ENCODE measurements at places on chromosomes 3 and 15. TPM values are rescaled to one million over a fixed set of nuclear protein-coding genes. Genes with fewer than 3 reads are reported as not detected.

DNA sequence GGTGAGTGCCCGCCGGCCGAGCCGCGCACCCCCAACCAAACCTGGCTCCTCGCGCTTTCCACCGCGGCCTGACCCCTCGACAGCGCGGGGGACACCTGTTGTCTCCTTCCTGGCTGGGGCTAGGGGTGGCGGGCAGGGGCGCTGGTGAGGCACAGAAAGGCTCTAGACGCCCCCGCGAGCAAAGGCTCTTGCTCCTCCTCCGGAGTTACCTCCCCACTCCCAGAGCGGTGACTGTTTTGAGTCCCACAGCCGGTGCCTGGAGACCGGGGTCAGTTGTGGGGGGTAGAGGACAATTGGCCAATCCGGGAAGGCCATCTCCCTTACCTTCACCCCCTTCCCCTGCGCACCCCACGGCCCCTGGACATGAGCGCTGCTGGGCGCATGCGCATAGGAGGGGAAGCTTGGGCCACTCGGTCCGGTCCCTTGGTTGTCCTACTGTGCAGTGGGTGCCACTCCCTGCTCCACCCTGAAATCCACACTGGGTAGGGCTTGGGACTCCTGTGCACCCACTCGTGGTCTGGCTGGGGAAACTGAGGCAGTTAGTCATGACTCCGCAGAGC, 554 bp downstream of the CHST13 start:
- no peaks in the 10 kb centered on the region for H3K36me3 ChIP-seq
- no peak overlapping the region for H3K27ac ChIP-seq
- peak; percentile 64 for DNase-seq
- H3K4me1 ChIP-seq = peaks cover 12% of the 10 kb centered on the region
- H3K27me3 ChIP-seq = peaks cover 15% of the 10 kb centered on the region

DNA sequence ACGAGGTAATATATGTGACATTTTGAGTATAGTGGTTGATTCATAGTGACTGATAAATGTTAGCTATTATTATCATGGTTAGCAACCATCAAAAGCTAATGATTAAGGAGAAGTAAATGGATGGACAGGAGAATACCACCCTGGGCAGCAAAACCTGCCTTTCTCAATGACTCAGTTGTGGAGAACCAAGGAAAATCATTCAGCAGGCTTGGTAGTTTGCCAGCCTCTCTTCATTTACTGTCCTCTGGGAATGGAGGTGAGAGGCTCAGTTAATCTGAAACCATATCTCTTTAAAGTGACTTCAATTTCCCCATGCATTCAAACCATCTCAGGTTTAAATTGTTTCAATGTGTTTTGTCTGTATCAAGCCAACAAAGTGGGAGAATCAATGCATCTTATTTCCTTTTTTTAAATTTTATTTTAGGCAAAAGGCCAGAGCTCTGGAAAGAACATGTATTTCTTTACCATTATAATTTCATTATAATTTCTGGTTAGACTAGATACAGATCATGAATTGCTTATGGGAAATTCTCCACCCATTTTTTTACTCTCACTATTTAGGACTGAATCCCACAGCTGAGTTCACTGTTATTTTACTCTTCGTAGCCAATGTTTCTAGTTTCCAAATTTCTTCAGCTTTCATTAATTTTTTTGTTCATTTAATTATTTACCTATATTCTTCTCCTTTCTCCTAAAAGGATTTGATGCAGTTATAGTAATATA, 2.7 kb downstream of the TM4SF18 start:
- H3K27me3 ChIP-seq = no peaks in the 10 kb centered on the region
- H3K4me3 ChIP-seq = no peak overlapping the region
- DNase-seq = no peak

- H3K4me1 ChIP-seq = no peaks in the 10 kb centered on the region
- H3K36me3 ChIP-seq = no peaks in the 10 kb centered on the region
- no peak overlapping the region for H3K4me3 ChIP-seq
Observed at GRCh38 chr3:121574449-121574848, 6.7 kb downstream of the ARGFX start.

Gene NOX5
- 0.49 TPM for total RNA-seq

GRCh38 chr3:128581566-128581965, 69.1 kb downstream of the RPN1 start:
- H3K4me3 ChIP-seq = no peak overlapping the region
- H3K27ac ChIP-seq = no peak overlapping the region
- DNase-seq = no peak
- no peaks in the 10 kb centered on the region for H3K36me3 ChIP-seq

Gene LRRK1
- 7.1 TPM for total RNA-seq

DNA sequence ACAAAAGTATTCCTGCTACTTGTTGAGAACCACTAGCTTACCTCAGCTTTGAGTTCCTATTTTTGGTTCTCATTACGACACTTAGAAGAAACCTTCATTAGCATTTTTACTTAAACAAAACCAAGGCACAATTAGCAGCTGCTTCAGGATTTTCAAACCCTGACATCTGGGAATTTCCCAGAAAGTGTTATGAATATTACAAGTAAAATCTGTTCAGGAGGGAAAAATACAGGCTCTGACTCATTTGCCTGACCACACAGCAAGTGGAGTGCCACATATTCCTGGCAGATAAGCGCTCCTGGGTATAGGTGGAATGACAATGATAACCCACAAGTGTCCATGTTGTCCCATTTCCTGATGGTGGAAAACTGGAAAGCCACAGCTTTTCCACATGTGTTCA, 10.3 kb upstream of the RFTN1 start:
- DNase-seq = no peak
- H3K27ac ChIP-seq = no peak overlapping the region
- H3K27me3 ChIP-seq = no peaks in the 10 kb centered on the region
- no peaks in the 10 kb centered on the region for H3K36me3 ChIP-seq
- H3K4me1 ChIP-seq = no peaks in the 10 kb centered on the region
- H3K4me3 ChIP-seq = no peak overlapping the region

- no peak overlapping the region for H3K4me3 ChIP-seq
- peaks cover 6% of the 10 kb centered on the region for H3K4me1 ChIP-seq
- DNase-seq = no peak
Observed at GRCh38 chr3:137105277-137105977, 147.6 kb downstream of the IL20RB start.

Gene CNTN6
- not detected for total RNA-seq

DNA sequence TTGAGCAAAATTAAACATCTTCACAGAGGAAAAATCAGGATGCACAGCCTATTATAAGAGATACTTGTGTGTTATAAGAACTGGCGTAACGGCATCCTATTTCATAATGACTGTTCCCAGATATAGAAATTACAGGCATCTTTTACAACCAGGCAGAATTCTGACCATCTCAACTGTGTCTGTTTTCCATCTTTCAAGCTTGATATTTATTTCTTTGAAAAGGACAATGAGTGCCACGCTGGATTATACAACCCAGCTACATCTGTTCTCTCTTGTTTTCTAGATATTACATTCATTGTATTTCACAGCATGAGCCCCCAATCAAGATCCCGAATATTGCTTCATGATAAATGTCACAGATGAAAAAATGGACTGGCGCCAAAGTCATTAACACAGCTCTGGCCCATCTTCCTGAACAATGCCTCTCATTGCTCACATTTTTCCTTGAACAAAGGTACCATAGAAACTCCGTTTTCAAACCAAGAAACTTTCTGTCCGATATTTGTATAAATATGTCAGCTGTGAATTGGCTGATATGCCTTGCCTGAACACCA, 420.6 kb downstream of the TBL1XR1 start:
- H3K36me3 ChIP-seq = no peaks in the 10 kb centered on the region
- no peaks in the 10 kb centered on the region for H3K27me3 ChIP-seq
- no peak overlapping the region for H3K4me3 ChIP-seq
- DNase-seq = no peak

DNA sequence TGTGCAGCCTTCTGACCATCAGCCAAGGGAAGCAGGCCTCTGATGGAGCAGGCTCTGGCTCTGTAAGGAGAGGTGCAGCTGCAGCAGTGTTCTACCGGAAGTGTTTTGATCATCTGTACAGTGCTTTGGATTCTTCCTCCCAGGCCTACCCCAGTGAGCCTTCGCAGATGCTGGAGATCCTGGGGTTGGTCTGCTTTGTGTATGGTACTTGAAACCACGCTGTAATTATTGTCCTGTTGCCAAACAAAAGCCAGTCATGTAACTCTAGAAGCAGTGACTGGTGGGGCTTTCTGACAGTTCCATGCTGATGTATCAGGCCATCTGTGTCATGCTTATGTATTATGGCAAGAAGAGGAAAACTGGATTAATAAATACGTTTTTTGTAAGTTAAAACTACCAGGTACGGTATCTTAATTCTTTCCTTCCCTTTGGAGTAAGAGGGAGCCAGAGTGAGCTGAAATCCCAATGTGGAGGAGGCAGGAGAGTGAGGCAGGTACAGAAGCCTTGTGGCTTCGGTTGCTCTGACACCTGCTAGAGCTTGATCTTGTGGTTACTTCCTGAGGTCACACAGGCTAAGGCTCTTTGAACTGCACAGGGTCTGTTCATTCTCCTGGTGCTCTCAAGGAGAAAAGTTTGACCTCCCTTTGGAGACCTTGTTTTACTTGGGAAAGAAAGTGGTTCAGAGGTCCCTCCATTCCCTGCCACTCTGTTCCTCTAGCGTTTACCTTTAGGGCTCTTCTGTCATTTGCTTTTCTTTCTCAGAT, 3.7 kb downstream of the TMEM42 start:
- no peaks in the 10 kb centered on the region for H3K36me3 ChIP-seq
- no peak overlapping the region for H3K27ac ChIP-seq
- H3K27me3 ChIP-seq = no peaks in the 10 kb centered on the region
- H3K4me3 ChIP-seq = no peak overlapping the region

Gene SCN11A
- 2.9 TPM for total RNA-seq

DNA sequence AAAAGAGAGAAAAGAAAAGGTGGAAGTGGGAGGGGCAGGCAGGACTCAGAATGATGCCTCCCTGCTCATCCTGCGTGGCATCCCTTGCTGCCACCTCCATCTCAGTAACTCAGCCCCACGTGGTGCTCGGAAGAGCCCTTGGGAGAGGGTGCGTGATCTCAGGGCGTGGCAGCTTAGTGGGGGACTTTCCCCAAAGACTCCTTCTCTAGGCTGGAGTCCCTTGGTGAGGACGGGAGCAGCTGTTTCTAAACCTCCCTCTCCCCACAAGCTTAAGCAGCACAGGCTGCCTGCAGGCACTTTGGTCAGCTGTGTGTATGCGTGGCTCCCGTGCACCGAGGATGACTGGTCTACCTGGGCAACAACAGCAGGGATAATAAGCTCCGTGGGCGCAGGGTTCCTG, 7.4 kb upstream of the ANPEP start:
- no peak overlapping the region for H3K27ac ChIP-seq
- no peak overlapping the region for H3K4me3 ChIP-seq
- peaks cover 12% of the 10 kb centered on the region for H3K27me3 ChIP-seq
- no peaks in the 10 kb centered on the region for H3K4me1 ChIP-seq
- H3K36me3 ChIP-seq = no peaks in the 10 kb centered on the region

GRCh38 chr3:103863381-103863780, 1428.6 kb downstream of the ZPLD1 start:
- no peaks in the 10 kb centered on the region for H3K27me3 ChIP-seq
- no peaks in the 10 kb centered on the region for H3K4me1 ChIP-seq
- no peak for DNase-seq
- H3K36me3 ChIP-seq = no peaks in the 10 kb centered on the region
- no peak overlapping the region for H3K4me3 ChIP-seq

GRCh38 chr3:111616417-111617105, 21.4 kb upstream of the ZBED2 start:
- no peak overlapping the region for H3K27ac ChIP-seq
- no peak overlapping the region for H3K4me3 ChIP-seq
- DNase-seq = no peak
- no peaks in the 10 kb centered on the region for H3K36me3 ChIP-seq

- no peaks in the 10 kb centered on the region for H3K27me3 ChIP-seq
- no peak overlapping the region for H3K4me3 ChIP-seq
- DNase-seq = no peak
- H3K36me3 ChIP-seq = no peaks in the 10 kb centered on the region
Observed at GRCh38 chr3:187212196-187212545, 14.9 kb downstream of the RTP1 start.

Gene ZNF148
- 28.2 TPM for total RNA-seq

DNA sequence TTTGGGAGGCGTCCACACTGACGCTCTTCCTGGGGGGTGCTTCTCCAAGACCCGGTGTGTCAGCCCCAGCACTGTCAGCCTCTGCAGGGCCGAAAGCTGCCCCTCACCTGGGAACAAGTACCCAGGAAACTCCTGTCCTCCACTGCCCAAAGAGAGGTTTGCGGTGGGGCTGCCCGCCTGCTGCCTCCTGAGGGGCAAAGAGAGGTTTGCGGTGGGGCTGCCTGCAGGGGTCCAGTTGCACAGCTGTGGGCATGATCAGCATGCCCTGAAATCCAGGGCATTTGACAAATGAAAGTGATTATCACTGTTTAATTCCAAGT, 15.1 kb upstream of the SNRPA1 start:
- H3K27ac ChIP-seq = no peak overlapping the region
- no peaks in the 10 kb centered on the region for H3K4me1 ChIP-seq
- H3K36me3 ChIP-seq = no peaks in the 10 kb centered on the region
- no peak for DNase-seq

DNA sequence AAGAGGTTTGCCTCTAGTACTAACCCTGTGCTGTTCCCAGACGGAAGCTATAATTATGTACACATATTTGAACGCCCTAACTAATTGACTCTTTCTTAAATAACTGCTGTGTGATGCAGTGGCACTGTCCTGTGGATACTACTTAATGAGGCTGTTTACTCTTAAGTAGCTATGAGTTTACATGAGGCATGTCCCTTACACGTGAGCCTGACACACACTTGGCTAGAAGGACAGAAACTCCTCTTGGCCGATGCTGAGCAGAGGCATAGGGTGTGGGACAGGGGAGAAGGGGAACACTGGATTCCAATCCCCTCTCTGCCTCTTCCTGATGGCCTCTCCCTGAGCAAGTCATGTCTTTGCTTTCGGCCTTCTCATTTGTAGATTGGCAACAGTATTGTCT, 21.9 kb downstream of the EHD4 start:
- no peaks in the 10 kb centered on the region for H3K27me3 ChIP-seq
- no peak overlapping the region for H3K4me3 ChIP-seq
- no peaks in the 10 kb centered on the region for H3K4me1 ChIP-seq
- peak overlapping the region; percentile 6 for H3K27ac ChIP-seq
- no peak for DNase-seq
- no peaks in the 10 kb centered on the region for H3K36me3 ChIP-seq

Gene FAM107A
- 56.7 TPM for total RNA-seq
